ENCODE measurements at places on chromosomes 1 and 21.

- DNase-seq: peak; percentile 84
Observed at GRCh38 chr21:41777951-41778815, 11.3 kb upstream of the RIPK4 start.

DNA sequence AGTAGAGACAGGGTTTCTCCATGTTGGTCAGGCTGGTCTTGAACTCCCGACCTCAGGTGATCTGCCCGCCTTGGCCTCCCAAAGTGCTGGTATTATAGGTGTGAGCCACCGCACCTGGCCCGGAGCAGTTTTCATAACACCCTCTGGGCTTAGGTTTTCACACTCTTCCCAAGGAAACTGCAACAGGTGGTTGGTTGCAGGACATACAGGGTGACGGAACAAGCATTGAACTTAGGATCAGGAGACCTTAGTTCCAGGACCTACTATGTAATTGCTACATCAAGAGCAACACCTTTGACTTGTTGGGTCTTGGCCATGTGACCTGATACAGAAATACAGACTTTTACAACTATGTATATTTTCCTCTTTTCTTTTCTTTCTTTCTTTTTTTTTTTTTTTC, 37.9 kb downstream of the MFSD2A start:
- DNase-seq: no peak

- no peak for DNase-seq
Observed at GRCh38 chr21:45511661-45512431, 30.4 kb downstream of the SLC19A1 start.

DNA sequence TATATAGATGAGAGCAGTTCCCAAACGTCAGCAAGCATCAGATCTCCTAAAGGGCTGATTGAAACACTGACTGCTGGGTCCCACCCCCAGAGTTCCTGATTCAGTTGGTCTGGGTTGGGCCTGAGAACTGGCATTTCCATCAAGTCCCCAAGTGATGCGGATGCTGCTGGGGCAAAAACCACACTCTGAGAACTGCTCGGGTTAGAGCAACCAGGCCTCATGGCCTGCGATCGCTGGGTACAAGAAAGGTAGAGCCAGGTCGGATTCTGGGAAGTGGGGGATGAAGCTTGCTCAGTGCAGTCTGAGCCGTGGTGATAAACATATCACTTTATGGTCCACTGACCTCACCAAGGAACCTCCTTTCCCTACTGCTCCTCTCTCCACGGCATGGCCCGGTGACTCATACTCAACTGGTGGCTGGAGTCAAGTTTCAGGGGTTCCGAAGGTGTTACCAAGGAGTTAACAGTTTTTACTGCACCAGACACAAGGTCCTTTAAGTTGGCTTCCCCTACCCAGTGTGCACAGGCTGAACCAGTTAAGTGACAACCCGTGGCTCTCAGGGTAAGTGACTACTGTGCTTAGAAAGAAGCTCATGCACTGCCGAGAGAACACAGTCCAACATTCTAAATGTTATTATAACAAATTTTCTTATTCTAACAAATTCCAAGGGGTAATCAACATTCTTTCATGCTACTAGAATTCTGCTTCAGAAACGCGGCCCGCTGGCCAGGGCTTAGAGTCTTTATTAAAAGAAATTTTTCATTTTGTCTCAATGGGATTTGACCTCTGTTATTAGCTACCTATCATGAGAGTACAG, 153.5 kb downstream of the TGFBR3 start:
- DNase-seq: peak; percentile 66

GRCh38 chr1:170856455-170856854, 78.9 kb upstream of the MROH9 start:
- no peak for DNase-seq

DNA sequence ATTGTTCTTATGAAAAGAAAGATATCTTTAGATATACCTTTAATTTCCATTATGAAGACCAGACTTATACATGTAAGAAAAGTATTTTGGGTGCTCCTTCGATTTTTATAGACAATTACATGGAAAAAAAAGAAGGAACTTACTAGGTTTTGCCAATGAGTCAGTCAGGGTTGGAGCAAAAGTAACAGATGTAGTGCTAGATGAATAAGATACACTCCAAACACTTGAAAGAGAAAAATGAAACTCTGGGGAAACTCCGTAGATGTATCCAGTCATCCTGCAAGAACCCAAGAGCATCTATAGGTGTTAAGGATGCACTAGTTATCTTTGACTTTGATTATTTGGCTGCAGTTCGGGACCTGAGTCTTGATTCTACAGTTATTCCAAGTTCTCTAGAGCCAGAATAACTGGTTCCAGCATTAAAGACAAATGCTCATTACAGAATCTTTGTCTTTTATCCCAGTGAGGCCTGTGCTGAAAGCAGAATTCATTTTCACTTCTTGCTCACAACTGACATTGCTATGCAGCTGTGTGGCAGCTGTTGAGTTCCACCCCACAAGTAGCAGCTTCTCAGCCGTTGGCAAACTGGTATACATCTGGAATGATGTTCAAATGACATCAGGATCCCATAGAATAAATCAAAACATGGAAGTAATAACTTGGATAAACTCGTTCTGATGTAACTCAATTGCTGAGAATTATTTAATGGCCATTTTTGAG, 326.1 kb downstream of the ASTN1 start:
- no peak for DNase-seq

DNA sequence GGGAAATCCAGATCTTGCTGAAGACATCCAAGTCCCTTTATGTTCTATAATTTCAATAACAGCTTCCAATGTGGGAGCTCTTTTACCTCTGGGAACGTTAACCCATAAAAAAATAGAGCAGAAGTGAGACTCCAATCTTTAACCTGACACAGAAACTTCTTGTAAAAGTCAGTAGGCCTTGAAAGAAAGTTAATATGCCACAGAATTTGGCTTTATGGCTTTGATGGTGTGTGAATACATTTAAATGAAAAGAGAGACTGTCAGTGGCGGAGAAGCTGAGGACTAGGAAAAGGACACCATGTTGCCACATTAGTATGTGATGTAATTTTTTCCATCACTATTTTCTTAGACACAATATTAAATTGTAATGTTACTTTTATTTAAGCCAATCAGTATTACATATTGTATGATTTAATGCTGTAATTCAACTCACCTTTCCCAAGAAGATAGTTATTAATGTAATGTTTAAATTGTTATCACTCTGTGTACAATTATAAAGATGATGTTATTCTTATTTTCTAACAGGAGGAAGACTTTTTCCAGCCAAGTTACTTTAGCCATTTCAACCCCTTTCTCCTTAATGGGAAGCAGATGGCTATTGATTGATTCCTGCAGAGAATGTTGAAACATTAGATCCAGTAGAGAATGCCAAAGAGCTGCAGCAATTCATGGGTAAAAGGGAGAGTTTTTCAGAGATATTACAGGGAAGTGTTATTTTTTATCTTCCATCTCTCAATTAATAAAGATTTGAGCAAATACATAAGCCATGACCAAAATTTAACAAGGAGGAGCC, 17.5 kb upstream of the CLDN8 start:
- DNase-seq: no peak

GRCh38 chr1:119368554-119368953, at the start of gene HAO2:
Gene HAO2, plus strand, starts transcription at chr1:119368785. Its CDS starts 12,301 bp downstream, at chr1:119381086.
- DNase-seq: no peak

GRCh38 chr1:32864375-32865019, 6.2 kb downstream of the FNDC5 start:
- DNase-seq: no peak

Data from HCT116 (cell line).